SHP77 (cell line): ENCODE measurements at places on chromosomes 13 and 19.

- no peak for DNase-seq
Observed at GRCh38 chr13:72043366-72043765, 176.4 kb upstream of the DACH1 start.

GRCh38 chr13:46313432-46314257 is 73.4 kb downstream of the RUBCNL start:
- no peak for DNase-seq

DNA sequence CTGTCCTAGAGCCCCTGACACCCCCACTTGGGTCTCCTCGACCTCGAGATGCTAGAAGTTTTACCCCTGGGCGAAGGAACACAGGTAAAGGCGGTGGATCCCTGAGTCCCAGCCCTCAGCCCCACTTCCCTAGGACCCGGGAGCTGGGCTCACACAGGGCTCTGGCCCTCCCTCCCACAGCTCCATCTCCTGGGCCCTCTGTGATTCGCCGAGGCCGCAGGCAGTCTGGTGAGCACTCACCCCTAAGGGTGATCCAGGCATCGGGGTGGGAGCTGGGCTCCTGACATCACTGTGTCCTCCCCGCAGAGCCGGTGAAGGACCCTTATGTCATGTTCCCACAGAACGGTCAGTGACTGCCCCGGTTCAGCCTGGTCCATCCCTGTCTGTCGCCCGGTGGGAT is 8.3 kb downstream of the PLEKHG2 start:
- no peak for DNase-seq

DNA sequence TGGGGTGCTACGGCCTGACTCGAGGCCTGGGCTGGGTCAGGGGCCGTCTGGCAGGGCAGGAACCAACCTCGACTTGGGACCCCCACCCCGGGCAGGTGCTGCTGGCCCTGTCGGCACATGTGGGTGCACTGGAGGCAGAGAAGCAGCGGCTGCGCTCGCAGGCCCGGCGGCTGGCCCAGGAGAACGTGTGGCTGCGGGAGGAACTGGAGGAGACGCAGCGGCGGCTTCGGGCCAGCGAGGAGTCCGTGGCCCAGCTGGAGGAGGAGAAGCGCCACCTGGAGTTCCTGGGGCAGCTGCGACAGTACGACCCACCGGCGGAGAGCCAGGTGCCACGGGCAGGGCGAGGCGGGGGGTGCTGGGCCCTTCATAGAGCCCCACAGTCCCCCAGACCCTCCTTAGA is 5.9 kb downstream of the KLC3 start:
- peak; percentile 51 for DNase-seq

DNA sequence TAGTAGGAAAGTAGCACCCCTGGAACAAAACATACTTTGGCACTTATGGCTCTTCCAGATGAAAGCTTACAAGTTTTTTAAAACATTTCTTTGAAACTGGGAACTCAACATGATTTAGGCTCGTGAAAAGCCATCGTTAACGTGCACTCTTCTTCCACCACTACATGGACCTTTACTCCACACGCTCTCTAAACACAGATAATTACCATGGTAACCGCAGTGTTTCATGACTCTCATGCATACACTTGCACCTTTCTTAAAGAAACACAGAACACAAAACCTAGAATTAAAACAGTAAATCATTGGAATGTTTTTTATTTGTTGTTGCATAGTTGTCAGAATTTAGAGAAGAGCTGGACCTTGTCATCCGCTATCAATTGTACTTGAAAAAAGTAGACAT is 154.3 kb downstream of the FGF9 start:
- no peak for DNase-seq

- no peak for DNase-seq
Observed at GRCh38 chr19:2848616-2849015, 7.3 kb downstream of the ZNF555 start.

GRCh38 chr19:35037716-35038622 is 3.6 kb upstream of the HPN start:
- DNase-seq = no peak

- no peak for DNase-seq
Observed at GRCh38 chr13:45737571-45738017, 35.5 kb downstream of the CBY2 start.
